ENCODE measurements at places on chromosomes 4 and X.

DNA sequence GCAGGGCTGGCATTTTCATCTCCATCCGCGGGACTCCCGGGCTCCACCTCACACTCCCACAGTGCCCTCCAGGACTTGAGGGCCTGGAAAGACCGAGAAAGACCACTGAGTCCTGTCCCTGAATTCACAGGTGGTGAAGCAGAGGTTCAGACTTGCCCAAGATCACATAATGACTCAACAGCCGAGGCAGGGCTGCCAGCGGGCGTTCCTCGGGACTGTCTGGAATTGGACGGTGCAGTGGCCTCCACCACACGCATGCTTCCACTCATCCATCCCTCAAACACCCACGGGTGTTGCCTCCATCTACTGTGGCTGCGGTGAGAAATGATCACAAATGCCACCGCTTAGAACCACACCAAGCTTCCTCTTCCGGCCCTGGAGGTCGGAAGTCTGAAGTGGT lies 6.9 kb upstream of the ADRA2C start:
- no peak for DNase-seq

DNA sequence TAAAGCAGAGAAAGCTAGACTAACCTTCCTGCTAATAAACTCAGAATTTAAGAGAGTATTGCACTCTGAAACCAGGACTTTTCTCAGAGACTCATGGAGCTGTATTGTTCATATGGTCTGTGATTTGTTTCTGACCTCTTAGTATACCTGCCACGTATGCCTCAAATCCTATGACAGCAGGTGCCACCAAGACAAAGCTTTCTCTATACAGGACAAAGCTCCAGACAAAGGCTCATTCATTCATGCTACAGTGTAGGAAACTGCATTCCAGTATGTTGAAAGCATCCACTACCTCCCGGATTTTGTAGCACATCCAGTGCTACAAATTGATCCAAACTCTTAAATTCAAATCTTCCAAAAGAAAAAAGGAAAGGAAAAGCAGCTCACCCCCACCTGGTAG lies 178.3 kb downstream of the CHIC2 start:
- no peak for DNase-seq

DNA sequence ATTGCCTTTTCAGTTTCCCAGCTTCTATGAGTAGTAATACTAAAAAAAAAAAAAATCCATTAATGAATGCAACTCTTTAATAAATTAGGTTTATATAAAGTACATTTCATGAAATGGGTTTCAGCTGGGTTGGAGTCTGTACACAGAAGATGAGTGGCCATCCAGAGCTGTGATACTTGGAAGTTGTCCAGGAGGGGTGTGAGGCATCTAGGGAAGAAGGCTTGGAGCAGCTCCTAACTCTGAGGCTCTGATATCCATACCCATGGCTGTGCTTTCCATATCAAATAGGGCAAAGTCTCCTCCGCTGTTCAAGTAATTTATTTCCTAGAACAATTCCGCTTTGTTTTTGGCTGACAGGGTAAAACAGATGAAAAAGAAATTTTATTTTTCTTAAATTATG lies 423.3 kb upstream of the TENM3 start:
- no peak for DNase-seq

DNA sequence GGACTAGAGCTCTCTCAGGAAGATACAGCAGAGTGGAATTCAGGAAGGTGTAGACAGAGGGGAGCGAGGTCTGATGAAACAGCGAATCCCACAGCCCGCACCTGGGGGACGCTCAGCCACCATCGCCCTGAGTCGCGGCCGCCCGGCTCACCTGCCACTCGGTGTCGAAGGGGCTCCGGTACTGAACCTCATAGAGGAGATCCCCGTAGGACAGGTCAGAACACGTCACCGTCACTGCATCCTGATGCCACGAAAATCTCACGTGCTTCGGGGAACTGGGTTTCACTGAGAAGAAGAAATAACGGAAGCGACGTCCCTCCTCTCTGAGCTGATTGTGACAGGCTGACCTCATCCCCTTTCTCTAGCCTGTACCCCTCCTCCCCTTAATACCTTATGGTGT lies 10.2 kb downstream of the CRLF2 start:
- DNase-seq = no peak

- DNase-seq = no peak
Measured at GRCh38 chr4:10260777-10261176, 144.2 kb upstream of the WDR1 start.
